ENCODE measurements at places on chromosomes 7 and 10. TPM values are rescaled to one million over a fixed set of nuclear protein-coding genes. Genes with fewer than 3 reads are reported as not detected.

Gene FGFR2
- 157 TPM for total RNA-seq

Gene KIFBP
- 17.2 TPM for total RNA-seq

Gene HIP1
- 45.5 TPM for total RNA-seq

Gene GBX1
- not detected for total RNA-seq

Gene SKIDA1
- total RNA-seq: 12.0 TPM

Gene TYW1B
- total RNA-seq: 3.0 TPM

Gene CCDC172
- not detected for total RNA-seq

Gene ARHGEF5
- total RNA-seq: 37.2 TPM

Gene OPN4
- not detected for total RNA-seq

Gene SPDYE5
- total RNA-seq: not detected

Gene MYO1G
- total RNA-seq: 0.25 TPM

Gene SPDYE9
- not detected for total RNA-seq

Gene IL2RA
- total RNA-seq: not detected

Gene IL15RA
- 0.18 TPM for total RNA-seq

Gene HNRNPH3
- total RNA-seq: 228 TPM

Gene CHRM2
- not detected for total RNA-seq

Gene HMX3
- not detected for total RNA-seq

Gene BTBD16
- total RNA-seq: not detected

Gene PIK3CG
- total RNA-seq: not detected

Gene GNG11
- total RNA-seq: 3.1 TPM

Gene MGAM2
- total RNA-seq: 0.27 TPM

Gene EN2
- not detected for total RNA-seq

Gene ZSWIM8
- total RNA-seq: 73.2 TPM

Gene ZNF736
- total RNA-seq: not detected

Gene NEURL1
- 0.37 TPM for total RNA-seq

Gene SLC25A28
- total RNA-seq: 16.7 TPM

Gene TEX47
- total RNA-seq: not detected

Gene NEBL
- total RNA-seq: 61.6 TPM

Gene VAX1
- total RNA-seq: 3.5 TPM

Gene GIMAP6
- total RNA-seq: not detected

Gene SYPL1
- total RNA-seq: 76.7 TPM

Gene OR2A42
- not detected for total RNA-seq
